ENCODE measurements at places on chromosomes 6 and 20.

- DNase-seq, result no peak
- peaks cover 11% of the 10 kb centered on the region for H3K36me3 ChIP-seq
- no peak overlapping the region for H3K4me3 ChIP-seq
- H3K4me1 ChIP-seq, result peaks cover 28% of the 10 kb centered on the region
- H3K27ac ChIP-seq, result no peak overlapping the region
Measured at GRCh38 chr6:158056355-158056754, 74.7 kb downstream of the SYNJ2 start.

DNA sequence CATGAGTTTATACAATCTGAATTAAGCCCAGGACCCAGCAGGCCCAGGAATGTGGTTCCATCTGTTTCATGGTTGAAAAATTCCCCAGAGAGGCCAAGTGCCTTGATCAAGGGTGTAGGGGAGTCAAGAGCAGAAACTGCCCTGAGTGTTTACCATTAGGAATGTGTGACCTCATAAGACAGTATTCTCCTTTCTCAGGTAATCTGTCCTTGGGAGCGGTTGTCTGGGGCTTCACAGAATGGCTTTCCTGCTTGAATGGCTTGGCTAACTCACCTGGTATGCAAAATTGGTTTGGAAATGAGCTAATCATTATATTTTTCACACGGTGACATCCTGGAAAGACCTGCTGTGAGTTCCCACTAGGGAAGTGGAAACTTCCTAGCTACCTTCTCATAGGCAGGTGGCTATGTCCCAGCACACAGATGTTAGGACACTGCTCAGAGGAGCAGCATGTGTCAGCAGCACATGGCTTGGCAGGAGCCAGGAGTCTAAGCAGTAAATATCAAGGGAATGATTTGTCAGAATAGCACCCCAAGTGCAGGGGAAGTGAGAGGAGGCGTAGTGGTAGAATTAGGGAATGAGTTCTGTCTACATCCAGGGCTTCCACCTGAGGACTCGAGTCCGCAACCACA, 17.7 kb downstream of the CLIC5 start:
- H3K36me3 ChIP-seq, result peaks cover 2% of the 10 kb centered on the region
- no peak overlapping the region for H3K4me3 ChIP-seq
- peaks cover 12% of the 10 kb centered on the region for H3K27me3 ChIP-seq
- DNase-seq, result no peak

DNA sequence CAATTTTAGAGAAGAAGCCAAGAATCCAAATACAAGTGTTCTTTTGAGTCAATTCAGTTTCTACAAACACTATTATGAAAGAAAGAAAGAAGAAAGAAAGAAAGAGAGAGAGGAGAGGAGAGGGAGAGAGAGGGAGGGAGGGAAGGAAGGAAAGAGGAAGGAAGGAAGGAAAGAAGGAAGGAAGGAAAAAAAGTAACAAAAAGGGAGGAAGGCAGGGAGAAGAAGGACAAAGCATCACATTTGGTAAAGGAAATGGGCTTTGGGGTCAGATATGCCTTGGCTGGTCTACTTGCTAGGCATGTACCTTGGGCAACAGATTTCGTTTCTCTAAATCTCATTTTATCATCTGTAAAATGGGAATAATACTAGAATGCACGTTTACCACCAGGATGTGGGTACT, 49.4 kb upstream of the BCAS1 start:
- no peak overlapping the region for H3K27ac ChIP-seq
- DNase-seq, result no peak
- no peaks in the 10 kb centered on the region for H3K27me3 ChIP-seq
- no peak overlapping the region for H3K4me3 ChIP-seq

- H3K27me3 ChIP-seq, result no peaks in the 10 kb centered on the region
- H3K36me3 ChIP-seq, result no peaks in the 10 kb centered on the region
- no peak overlapping the region for H3K4me3 ChIP-seq
- no peak for DNase-seq
Measured at GRCh38 chr20:6651016-6651415, 116.5 kb upstream of the BMP2 start.

- no peaks in the 10 kb centered on the region for H3K27me3 ChIP-seq
- H3K36me3 ChIP-seq, result no peaks in the 10 kb centered on the region
- no peak overlapping the region for H3K4me3 ChIP-seq
- no peak for DNase-seq
- peak overlapping the region; percentile 85 for H3K27ac ChIP-seq
Measured at GRCh38 chr20:41308290-41308711, 9.2 kb downstream of the ZHX3 start.

GRCh38 chr6:21591446-21591845, 2.1 kb upstream of the SOX4 start:
- no peak overlapping the region for H3K27ac ChIP-seq
- peaks cover 7% of the 10 kb centered on the region for H3K36me3 ChIP-seq
- H3K4me3 ChIP-seq, result no peak overlapping the region
- no peaks in the 10 kb centered on the region for H3K27me3 ChIP-seq

DNA sequence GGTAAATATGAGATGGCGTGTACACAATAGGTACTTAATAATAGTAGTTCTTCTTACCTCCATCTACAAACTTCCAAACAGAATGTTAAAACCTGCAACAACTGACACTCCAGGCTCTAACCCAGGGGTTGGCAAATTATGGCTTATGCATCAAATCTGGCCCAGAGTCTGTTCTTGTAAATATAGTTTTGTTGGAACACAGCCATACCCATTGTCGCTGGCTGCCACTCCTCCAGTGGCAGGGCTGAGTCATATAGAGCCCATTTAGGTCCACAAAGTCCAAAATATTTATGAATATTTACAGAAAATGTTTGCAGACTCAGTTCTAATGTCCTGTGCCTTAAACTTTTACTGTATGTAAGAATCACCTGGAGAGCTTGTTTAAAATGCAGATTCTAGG, 69.9 kb upstream of the BTBD3 start:
- H3K4me1 ChIP-seq, result peaks cover 21% of the 10 kb centered on the region
- H3K27me3 ChIP-seq, result no peaks in the 10 kb centered on the region
- no peak for DNase-seq
- no peaks in the 10 kb centered on the region for H3K36me3 ChIP-seq
- H3K27ac ChIP-seq, result no peak overlapping the region
- H3K4me3 ChIP-seq, result no peak overlapping the region

- H3K27ac ChIP-seq, result no peak overlapping the region
- peaks cover 2% of the 10 kb centered on the region for H3K36me3 ChIP-seq
- no peak for DNase-seq
- H3K4me3 ChIP-seq, result no peak overlapping the region
- no peaks in the 10 kb centered on the region for H3K27me3 ChIP-seq
Measured at GRCh38 chr6:144156338-144156737, 6.0 kb downstream of the STX11 start.

- no peaks in the 10 kb centered on the region for H3K27me3 ChIP-seq
- H3K4me3 ChIP-seq, result no peak overlapping the region
- peaks cover 1% of the 10 kb centered on the region for H3K36me3 ChIP-seq
- no peak for DNase-seq
- H3K27ac ChIP-seq, result no peak overlapping the region
Measured at GRCh38 chr6:16596616-16597331, 164.5 kb downstream of the ATXN1 start.

DNA sequence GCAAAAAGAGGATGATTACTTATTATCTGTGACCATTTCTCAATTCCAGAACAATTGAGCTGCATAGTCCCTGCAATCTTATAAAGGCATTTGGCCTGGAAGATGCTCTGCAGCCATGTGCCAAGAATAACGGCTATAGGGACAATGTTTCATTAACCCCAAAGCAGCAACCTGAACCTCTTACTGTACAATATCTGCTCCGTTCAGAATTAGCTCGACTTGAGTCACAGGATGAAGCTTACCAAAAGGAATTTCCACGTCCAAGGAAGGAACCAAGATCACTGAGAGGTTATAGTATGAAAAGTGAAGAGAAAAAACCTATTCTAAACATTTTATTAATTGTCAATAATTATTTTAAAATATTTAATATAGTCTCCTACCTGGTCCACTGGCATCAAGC, 167.3 kb upstream of the GMDS start:
- H3K27me3 ChIP-seq, result no peaks in the 10 kb centered on the region
- peaks cover 3% of the 10 kb centered on the region for H3K36me3 ChIP-seq
- peaks cover 12% of the 10 kb centered on the region for H3K4me1 ChIP-seq
- H3K4me3 ChIP-seq, result no peak overlapping the region
- no peak for DNase-seq

All from chondrocyte (in vitro differentiated cells).